ENCODE measurements at places on chromosomes 3 and 15. TPM values are rescaled to one million over a fixed set of nuclear protein-coding genes. Genes with fewer than 3 reads are reported as not detected.

- DNase-seq = no peak
Measured at GRCh38 chr3:78963771-78964170, 804.0 kb downstream of the ROBO1 start.

DNA sequence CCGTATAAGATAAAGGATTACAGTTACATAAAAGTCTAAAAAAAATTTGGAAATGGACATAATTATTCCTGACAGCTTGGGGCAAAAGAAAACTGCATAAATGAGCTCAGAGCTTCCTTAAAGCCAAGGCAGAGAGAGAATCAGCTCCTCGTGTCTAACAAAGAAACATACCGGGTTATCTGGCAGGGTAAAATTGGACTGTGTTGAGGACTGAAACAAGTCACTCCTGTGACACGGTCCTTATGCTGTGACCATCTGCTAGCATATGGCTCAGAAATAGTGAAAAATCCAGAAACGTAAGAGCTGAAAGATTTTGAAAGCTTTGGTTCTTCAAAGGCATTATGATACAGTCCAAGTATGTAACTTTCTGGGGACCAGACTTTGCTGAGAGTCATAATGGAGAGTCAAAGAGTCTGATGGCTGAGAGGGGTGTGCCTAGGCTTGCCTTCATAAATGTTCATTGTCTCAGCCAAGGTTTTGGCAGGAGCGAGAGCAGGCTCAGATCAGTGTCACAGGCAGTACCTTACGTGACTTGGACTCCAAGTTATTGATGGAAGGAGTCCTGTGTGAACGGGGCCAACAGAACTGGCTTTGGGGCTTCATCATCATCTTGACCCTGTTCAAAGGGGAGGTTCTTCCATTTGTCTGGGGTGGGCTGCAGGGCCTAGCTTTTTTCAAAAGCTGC lies 12.5 kb downstream of the MAP6D1 start:
- DNase-seq = no peak

DNA sequence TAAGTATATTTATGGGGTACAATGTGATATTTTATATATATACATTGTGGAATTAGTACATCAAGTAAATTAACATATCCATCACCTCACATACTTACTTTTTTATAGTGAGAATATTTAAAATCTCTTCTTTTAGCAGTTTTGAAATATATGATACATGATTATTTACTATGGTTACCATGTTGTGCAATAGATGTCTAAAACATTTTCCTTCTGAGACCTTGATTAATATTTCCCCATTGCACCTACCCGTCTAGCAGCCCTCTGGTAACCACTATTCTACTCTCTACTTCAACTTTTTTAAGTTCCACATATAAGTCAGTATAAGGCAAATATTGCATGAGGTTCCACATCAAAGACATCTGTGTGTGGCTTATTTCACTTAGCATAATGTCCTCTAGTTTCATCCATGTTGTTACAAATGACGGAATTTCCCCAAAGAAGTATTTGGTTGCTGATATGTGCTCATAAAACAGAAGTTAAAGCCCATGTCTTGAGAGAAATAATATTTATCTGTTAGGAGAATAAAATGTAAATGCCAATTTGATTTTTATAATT lies 29.6 kb upstream of the NFKBIZ start:
- no peak for DNase-seq

The ADAMTSL3 gene
- 0.48 TPM for total RNA-seq

The MNS1 gene
- 0.52 TPM for total RNA-seq

DNA sequence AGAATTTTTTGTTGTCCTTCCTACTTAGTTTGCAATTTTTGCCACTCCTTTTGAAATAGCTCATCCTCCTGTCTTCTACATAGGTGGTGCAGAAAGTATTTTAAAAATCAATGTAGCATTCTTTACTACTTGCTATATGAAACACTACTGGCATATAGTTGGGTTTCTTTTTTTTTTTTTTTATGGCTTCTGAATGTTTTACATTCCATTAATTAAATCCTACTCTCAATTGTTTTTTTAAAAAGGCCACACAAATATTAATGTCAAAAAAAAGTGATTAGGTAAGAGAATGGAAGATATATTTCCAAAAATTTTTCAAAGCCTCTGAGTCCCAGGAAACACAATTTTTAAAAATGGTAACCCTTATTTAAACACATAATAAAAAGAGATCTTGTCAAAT lies 262.6 kb downstream of the MAGI1 start:
- DNase-seq = no peak

GRCh38 chr3:187709155-187709554 lies 6.8 kb upstream of the RTP2 start:
- peak; percentile 52 for DNase-seq

- DNase-seq = no peak
Measured at GRCh38 chr15:41940441-41940857, 31.9 kb downstream of the EHD4 start.
